Kasumi-1 (cell line): ENCODE measurements at places on chromosomes 5 and 9.
A peak's percentile ranks its signal among the peaks of the same experiment; 100 is the strongest.

GRCh38 chr5:79396265-79396664, 117.7 kb downstream of the HOMER1 start:
- DNase-seq: no peak

GRCh38 chr5:175713930-175714329, 56.1 kb downstream of the HRH2 start:
- DNase-seq: no peak

DNA sequence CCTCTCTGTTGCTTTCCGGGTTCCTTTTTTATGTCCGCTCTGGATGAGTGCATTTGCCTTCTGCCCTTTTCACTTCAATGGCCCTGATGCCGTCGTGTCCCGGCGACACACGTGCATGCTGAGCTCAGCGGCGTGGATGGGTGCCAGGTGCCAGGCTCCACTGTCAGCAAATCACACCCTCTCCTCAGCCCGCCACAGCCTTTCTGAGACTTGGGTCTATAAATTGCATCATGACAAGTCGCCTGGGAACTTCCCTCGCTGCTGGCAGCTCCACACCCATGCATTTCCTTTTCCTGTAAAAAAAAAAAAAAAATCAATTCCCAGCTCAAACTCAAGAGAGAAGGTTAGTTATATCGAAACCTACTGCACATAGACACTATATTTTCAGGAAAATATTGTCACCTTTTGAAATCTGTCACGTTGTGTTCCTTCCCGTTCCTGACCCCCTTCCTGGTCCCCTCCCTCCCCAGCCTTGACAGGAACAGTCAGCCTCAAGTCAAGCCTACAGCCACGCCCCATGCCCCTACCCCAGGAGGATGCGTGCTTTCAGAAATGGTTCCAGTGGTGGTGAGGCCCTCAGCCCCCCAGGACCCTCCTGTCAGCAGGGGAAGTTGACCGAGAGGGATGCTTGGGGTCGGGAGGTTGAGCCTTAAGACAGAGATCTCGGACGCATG, 110.3 kb upstream of the PTCH1 start:
- DNase-seq: no peak

- DNase-seq: no peak
Measured at GRCh38 chr9:76542360-76542759, 83.4 kb downstream of the GCNT1 start.

GRCh38 chr5:10700516-10700915, 60.5 kb downstream of the DAP start:
- DNase-seq: no peak

GRCh38 chr9:128685636-128686489, 3.2 kb upstream of the SET start:
- DNase-seq: peak; percentile 67

DNA sequence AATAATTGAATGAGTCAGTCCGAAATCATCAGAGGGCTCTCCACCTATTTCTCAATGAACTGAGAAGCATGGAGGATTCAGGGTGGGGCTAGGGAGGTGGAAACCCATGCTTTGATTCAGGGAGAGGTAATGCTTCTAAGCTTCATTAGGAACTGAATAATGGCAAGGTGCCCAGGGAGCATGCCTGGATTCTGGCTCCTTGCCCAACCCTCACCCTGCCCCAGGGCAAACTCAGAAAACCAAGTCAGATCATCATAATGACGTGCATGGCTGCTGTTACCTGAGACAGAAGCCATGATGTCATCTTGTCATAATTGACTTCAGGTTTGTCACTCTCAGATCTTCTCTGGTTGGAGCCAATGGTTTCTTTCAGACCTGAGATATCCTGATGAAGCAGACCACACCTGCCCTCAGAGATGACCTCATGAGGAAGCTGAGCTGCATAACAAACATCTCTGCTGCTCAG, 199.6 kb downstream of the SYK start:
- DNase-seq: no peak

- DNase-seq: peak; percentile 5
Measured at GRCh38 chr5:33257807-33258429, 182.8 kb upstream of the TARS1 start.

DNA sequence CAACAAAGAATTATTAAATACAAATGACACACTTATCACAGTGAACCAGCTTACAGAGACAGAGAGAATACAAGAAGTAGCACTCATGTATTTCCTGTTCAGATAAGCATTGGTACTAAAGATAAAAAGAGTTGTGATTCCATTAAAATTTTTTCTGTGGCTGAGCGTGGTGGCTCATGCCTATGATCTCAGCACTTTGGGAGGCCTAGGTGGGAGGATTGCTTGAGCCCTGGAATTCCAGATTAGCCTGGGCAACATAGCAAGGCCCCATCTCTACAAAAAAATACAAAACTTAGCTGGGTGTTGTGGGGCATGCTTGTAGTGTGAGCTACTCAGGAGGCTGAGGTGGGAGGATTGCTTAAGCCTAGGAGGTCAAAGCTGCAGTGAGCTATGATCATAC, 32.9 kb downstream of the FCHO2 start:
- no peak for DNase-seq

DNA sequence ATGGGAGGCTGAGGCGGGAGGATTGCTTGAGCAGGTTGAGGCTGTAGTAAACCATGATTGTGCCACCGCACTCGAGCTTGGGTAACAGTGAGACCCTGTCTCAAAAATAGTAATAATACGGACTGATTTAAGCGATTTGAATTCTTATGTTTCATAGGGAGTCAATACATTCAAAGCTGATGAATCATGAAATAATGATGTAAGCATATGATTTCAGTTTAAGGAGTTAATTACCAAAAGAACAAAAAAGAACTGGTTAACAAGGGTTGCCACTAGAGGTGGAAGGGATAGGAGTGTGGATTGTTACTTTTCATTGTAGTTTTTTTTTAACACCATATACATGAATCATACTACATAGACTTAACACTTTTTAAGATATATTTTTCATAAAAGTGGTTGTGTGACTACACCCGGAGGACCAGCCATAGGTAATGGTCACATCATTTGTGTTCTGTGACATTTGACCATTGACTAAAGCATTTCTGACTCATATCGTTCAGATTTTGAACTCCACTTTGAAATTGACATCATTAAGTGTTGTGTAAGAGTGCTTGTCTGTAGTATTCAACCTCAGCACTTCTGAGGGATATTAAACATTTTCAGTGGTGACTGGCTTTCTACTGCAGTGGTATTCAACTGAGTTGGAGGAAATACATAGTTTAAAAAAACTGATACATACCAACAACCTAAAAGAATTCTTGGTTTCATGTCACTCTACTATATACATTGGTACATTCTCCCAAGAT, 7.0 kb downstream of the TRMT10B start:
- DNase-seq: no peak

DNA sequence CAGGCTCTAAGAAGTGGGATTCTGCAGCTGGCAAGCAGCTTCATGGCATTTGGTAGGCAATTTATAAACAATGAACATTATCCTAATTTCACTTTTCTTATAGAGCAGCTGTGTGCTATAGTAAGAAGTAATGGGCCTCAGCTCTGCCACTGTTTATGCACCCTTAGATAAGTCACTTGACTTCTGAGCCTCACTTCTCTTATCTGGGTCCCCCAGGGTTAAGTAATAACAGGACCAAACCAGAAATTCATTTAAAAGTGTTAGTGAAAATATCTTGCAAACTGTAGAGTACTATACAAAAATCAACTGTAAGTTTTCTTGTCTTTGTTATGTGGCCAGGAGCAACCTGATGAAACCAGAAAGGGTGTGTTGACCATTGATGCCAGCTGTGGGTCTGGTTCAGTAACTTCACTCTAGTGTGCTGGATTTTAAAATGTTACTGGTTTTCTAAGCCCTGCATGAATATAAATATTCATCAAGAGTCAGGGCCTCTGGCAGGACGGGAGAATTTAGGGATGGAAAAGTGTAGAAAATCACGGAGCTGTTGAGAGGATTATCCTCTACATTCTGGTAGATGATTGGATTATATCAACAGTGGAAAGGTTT, 24.2 kb downstream of the TNFAIP8 start:
- DNase-seq: no peak

DNA sequence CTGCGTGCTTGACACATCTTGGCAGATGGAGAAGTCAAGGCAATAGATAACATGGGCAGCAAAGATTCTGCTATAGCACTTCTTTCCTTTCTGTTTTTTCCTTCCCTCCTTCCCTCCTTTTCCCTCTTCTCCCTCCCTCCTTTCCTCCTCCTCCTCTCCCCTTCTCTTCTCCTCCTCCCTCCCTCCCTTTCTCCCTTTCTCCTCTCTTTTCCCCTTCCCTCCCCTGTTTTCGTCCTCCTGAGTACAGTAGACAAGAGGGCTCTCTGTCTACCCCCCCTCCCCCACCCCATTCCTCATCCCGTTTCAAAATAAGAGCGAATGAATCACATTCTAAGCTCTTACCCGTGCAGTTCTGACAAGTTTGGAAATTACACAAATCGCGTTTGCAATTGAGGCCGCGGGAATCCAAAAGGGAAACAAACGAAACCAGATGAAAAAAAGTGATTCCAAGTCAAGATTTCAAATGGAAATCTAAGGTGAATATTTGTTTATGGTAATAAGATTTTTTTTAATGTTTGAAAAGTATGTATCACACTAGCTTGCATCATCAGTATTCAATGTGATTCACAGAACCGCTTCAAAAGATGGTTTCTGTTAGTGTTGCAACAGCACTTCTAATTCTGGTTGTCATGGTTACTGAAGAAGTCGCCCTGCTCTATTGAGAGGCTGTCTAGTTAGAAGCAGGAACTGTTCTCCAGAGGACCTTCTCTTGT, 1.3 kb downstream of the NIM1K start:
- peak; percentile 56 for DNase-seq

GRCh38 chr5:27592231-27592630, 553.8 kb upstream of the CDH9 start:
- no peak for DNase-seq

DNA sequence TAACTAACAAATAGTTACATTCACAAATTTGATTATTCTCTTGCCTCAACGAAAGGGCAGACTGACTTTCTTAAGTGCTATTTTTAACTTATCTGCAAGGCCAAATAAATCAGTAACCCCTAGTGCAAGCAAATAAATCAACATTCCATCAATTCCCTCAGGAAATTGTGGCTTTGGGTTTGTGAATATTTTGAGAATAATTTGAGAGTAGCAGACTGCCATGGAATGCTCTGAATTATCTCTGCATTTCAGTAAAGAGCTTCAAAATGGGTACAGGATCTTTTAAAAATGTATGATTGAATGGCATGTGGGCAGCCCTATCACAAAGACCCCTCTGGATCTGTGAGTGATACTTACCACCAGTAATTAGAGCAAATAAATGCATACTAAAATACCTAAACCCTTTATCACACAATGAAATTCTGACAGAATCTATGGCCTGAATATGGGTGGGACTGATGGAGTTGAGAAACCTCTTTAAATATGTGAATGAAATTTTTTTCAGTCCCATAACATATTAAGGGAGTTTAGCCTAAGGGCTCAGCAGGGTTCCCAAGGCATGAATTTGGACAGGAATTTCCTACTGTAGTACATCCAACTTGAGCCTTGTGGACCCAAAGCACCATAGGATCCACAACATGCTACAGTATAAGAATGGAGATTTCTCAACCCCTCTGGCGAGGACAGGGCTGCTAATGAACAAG, 92.5 kb upstream of the ITGA2 start:
- DNase-seq: no peak

DNA sequence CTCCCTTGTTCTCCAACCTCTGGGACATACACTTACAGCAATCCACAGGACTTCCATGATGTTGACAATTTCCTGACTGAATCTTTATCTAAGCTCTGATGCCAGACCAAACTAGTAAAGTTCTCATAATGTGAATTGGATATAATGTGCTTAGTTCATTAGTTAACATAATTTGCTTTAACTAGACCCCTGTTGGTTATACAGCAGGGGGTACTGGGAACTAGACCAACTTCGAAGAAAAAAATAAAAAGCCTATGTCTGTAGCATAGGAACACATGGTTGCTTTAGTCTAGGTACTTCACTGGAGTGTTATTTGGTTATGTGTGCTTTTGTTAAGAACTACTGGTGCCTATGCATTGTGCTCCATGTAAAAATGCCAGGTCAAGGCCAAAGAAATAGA, 173.8 kb downstream of the ADAMTS6 start:
- no peak for DNase-seq

DNA sequence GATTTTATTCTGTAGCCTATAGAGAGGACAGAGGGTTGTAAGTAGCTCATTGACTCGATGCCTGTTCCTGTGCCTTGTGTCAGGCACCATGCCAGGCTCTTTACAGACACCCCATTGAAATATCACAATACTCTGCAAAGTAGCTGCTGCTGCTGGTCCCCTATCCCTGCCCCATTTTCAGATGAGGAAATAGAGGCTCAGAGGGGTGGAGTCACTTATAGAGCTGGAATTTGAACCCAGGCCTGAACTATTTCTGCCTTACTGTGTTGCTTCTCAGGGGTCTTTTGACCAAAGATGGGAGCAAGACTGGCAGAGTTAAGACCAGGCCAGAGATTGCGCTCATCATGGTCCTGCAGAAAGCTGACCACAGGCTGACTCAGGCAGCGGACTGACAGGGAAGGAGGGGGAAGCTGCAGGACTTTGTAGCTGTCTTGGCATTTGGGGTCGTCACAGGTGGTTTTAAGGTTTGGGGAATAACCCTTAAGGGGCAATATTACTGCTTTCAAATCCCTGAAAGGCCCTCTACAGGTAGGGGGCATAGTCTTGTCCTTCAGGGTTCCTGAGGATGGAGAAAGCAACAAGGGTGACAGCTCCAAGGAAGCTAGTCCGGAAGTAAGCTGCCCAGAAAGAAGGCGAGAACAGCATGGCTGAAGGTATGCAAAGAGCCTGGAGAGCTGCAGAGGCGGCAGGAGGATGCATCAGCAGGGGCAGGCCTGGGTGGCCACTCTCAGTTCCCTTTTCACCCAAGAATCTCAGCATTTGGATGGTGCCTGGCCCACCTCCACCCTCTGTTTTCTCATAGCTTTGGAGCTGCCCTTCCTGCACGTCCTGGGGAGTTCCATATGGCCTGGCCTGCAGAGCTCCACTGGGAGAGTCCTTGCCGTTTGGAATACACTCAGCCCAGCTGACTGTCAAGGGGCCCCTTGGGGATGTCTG, 18.3 kb upstream of the NDST1 start:
- DNase-seq: no peak

GRCh38 chr5:150521522-150521817, 13.5 kb downstream of the NDST1 start:
- DNase-seq: no peak

- peak; percentile 83 for DNase-seq
Measured at GRCh38 chr9:126781186-126782052, 23.4 kb upstream of the ZBTB43 start.

DNA sequence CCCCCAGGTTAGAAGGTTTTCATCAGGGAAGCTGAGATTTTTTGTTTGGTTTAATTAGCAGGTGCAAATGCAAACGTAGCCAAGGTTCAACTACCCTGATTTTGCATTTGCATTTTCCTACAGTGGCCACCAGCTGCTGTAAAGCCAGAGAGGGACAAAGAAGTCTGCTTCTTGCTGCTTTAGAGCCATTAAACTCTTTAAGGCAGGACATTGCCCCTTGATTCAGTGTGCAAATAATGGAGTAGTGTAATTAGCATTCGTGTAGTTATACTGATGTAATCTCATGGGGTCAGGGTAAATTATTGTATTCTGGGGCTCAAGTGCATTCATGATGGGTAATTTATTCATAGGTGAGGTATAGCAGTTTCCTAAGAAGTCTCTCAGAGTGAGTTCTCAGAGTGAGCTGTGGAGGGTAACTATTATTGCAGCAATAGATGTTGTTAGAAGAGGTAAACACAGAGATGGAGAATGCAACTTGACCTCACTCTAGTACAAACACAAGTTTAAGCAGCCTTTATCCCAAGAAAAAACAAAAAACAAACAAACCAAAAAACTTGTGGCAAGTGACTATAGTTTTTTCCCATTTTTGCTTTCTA, 526.5 kb downstream of the KIF4B start:
- no peak for DNase-seq
